ENCODE measurements at places on chromosomes 3 and 15.

DNA sequence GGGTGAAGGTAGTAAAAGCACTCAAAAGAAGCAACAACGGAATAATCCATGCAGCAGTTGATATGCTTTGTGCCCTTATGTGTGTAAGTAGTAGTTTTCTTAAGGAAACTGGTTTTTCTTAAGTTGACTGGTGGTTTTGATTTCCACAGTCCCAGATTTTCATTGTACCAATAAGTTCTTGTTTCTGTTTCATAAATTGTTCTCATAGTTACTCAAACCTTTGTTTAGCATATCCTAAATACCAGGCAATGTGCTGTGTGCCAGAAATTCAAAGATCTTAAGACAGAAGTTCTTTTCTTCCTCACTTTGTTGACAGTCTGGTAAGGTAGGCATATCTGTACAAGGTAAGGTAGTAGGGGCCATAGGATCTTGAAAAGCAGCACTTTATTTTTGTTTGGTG is 40.0 kb downstream of the DNAJC13 start:
- no peak for DNase-seq

- DNase-seq, result no peak
Observed at GRCh38 chr3:72405943-72406566, 442.2 kb downstream of the SHQ1 start.

GRCh38 chr3:97885931-97886824 is 64.4 kb downstream of the CRYBG3 start:
- no peak for DNase-seq

DNA sequence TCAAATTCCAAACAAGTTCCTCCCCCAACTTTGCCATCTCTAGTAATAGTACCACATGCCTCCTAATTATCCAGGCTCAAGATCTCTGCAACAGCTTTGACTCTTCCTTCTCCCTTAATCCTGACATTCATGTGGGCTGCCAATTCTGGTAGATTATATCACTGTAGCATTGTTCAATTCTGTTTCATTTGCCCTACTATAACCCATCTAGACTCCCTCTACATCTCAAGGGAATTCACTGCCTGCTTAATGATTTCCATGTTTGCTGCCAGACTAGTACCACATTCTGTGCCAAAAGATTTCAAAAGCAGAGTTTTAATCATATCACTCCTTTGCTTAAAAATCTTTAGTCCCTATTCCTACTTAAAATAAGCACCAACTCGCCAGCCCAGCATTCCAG is 34.6 kb upstream of the PPIB start:
- DNase-seq, result no peak

DNA sequence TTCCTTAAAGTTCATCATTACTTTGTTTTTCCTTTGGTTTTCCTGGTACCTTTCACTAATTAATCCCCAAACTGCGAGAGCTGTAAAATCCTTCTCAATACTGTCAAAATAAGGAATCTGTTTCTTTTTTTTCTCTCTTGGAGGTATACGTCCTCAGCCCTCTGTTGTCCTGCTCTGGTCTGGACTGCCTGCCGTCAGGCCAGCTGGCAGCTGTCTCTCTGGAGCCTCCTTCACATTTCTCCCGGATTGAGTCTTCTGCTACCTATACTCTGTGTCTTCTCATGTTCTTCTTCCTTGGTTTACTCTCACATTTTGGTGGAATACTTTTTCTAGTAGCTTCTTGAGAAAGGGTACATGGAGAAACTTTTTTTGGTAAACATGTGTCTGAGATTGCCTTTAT is 13.8 kb downstream of the TATDN2 start:
- no peak for DNase-seq

GRCh38 chr3:108208831-108209230 is 13.4 kb downstream of the IFT57 start:
- DNase-seq, result no peak

DNA sequence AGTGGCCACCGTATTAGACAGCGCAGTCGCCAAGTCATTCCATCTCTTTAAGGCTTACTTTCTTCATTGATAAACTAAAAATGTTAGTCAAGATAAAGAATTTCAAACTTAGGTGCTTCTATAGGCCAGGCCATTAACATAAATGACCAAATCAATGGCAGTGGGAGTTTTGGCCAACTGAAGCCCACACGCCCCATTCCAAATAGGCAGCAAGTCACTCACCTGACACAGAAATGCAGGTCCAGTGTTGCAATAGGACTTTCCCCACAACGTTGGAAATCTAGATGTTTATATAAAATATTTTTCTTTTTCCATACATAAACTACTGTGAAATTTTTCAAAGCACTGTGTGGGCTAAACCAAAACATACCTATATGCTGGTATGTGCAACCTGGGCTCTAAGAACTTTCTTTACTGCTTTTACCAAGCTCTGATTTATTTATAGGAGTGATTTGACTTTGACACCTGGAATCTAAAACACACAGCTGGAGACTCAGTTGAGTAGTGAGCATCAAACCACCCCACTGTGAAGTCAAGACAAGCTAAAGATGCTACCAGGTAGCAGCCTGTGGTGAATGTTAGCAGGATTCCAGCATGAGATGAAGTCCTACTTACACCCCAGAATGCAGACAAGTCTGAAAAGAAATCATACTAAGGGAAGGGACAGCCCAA is 15.1 kb downstream of the GOLIM4 start:
- no peak for DNase-seq

GRCh38 chr15:57323806-57324589 is 52.3 kb upstream of the CGNL1 start:
- peak; percentile 48 for DNase-seq

DNA sequence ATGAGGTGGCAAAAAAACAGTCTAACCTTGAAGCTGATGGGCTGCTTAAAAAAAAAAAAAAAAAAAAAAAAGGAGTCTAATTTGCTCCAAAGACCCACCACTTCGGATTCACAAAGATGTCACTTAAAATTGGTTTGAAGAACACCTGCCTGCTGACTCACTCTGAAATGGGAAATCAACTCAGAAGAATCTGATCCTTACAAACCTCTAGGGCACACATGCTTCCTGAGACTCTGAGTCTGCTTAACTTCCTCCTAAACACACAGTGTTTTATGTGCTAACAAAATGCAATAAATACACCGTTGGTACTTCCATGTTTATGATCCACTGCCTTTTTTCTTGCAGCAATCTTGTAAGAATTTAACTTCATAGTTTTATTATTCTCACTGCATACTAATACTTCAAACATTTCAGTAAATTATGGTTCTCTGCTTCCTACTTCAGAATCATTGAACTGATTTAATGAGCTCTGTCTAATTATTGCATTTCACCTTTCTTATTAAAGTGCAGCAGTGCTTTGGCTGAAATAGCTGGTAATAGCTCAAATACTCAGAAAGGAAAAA is 73.0 kb upstream of the FRMD4B start:
- DNase-seq, result no peak

GRCh38 chr3:64244011-64244942 is 19.0 kb upstream of the PRICKLE2 start:
- no peak for DNase-seq

- no peak for DNase-seq
Observed at GRCh38 chr15:71572452-71573053, 237.8 kb upstream of the NR2E3 start.

DNA sequence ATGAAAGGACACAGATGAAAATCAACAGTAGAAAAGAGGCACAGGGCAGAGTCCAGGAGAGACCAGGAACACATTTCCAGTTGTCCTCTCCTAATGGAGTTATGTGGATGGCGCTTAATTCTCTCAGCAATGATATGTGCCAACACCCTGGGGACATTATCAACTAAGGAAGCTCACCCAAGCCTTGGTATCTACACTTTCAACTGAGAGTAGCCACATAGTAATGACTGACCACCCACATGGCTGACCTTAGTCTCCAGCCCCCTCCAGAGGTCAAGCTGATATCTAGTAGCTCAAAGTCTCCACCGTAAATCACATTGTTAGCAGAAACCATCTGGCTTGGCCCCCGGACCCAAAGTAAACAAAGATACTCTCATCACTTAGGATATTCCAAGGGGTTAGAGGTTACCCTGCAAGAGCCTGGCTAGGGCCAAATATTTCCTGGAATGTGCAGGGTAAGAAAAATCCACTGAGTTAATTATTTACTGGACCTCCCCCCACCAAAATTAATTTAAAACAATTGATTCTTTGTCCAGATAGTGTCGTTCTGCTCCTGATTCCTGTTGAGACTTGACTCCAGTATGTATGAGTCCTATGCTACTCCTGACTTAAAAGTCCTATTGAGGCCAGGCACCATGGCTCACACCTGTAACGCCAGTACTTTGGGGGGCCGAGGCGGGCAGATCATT is 24.8 kb downstream of the GABRR3 start:
- no peak for DNase-seq

DNA sequence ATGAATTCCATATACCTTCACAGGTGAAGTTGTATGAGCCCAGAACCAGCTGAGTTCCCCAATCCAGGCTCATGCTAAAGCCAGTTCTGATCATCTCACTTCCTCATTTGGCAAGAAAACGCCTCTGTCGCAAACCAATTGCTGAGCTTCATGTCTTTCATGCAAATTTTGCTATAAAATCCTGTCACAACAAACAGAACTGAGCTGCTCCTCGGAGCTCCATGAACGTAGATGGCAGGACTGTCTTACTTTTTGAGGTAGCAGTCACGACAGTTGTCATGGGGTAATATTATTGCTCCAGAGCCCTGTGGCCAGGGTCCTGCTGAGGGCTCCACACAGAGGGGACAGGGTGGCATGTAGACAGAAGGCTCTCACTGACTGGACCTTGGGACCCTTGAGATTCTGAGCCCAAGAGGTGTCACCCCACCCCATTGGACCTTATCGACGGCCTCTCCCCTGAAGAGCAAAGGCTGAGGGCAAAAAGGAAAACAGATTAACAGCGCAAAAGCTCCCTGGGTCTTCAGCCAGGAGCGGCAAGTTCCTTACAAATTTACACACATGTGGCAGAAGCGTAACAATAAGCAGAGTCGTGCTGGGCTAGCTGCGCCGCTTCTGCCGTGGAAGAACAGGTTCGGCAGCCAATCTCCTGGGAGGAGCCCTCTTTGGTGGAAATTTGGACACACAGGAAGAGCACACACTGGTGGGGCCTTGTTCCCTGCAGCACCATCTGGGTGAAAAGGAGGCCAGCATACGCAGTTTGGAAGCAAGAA is 249.2 kb downstream of the OPA1 start:
- peak; percentile 43 for DNase-seq

GRCh38 chr15:49062900-49063299 is 16.7 kb upstream of the SECISBP2L start:
- no peak for DNase-seq

GRCh38 chr15:42079401-42079908 is 14.9 kb downstream of the PLA2G4D start:
- no peak for DNase-seq

DNA sequence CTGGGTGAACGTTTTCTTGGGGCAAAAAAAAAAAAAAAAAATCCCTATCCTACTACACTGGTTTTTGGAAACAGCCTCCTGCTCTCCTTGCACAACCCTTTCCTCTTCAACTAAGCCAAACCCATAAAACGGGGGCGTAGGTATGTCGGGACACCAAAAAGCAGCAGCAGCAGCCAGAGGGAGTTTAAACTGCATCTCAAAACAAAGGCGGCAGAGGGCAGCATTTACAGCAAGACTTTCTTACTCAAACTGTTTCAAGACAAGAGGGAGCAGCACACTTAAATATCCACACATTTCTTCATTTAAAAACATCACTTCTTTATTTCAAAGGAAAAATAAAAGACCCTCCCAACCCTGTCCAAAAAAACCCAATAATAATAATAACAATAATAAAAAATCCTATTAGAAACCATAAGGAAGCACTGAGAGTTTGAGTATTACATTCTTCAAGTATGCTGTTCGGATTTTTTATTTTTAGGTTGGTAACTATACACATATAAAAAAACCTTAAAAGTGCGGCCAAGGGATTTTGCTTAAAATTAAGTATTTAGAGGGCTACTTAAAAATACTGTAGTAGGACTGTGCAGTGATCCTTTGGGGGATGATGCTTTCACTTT is 43.9 kb upstream of the PLXND1 start:
- DNase-seq, result no peak

GRCh38 chr15:72856549-72857040 is 73.0 kb upstream of the ADPGK start:
- DNase-seq, result no peak

DNA sequence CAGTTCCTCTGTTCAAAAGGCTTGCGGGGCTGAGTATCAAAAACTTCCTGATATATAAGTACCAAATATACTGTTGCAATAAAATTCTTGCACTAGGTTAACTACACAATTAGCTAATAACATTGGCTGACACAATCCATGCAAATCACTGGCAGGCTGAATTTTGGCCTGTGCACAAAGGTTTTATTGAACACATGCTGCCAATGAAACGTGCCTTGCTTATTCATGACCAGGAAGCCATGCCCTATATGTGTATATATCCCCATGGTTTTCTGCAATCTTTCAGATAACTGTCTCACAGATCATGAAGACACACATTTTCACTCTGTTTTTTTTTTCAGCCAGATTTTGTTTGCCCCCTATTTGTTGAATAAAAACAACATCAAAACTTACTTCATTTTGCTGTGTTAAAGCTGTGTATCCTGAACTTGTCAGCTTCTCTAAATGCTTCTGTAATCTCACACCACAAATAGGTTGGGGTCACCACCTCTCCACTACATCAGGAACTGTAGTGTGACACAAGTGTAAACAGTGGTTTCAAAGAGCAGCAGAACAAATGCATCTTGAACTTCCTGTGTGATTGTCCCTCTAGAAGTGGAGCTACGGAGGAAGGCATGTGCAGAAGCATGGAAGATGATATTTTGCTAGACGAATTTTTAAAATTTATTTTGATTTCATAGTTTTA is 920.7 kb upstream of the NR2F2 start:
- DNase-seq, result no peak

DNA sequence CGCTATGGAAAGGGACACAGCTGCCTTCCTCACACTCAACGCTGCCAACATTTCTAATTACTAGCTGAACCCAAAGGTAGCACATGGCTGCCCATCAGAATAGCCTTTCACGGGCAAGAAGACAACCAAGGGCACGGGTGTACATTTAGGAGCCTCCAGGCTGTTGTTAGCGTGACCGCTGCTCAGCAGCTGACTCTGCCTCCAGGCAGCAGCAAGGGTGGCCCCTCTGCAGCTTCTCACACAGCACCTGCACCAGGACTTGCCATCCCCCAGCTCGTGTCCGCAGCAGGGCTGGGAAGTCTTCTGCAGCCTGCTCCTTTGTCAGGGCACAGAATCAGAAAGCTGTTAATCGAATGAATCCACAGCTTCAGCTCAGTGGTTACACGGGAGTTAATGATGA is 146.8 kb downstream of the ADAMTS17 start:
- DNase-seq, result no peak

DNA sequence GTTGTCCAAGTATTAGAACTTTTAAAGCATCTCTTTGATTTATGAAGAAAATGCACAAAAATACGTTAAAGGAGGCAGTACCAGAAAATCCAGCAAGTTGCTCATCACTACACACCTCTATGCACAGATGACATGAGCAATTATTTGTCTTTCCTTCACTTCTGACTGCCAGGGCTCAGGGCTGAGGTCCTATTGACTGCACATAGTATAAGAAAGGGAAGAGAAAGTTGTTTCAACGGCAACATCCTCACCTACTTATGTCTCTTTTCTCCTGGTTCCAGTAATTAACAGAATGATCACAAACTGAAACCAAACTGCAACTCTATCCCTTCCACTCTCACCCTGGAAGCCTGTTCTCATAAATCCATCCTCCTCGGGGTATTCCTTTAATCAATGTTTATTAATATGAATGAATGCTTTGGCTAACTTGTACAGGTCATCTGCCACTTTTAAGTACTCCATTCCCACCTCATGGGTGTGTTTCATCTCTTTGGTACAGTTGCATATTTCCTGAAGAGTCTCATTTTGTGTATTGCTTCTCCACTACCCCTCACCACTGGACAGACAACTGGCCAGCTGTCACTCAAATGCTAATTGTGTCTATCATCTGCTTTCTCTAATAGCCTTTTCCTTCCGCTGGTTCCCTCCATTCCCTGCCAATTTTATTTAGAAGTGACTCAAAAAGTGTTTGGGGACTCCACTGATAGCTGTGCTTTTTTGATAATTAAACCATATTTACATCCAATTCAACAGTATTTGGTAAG is 34.5 kb downstream of the RAB27A start:
- no peak for DNase-seq

All from GM12892 (cell line).